ENCODE measurements at places on chromosomes 5 and 9.

DNA sequence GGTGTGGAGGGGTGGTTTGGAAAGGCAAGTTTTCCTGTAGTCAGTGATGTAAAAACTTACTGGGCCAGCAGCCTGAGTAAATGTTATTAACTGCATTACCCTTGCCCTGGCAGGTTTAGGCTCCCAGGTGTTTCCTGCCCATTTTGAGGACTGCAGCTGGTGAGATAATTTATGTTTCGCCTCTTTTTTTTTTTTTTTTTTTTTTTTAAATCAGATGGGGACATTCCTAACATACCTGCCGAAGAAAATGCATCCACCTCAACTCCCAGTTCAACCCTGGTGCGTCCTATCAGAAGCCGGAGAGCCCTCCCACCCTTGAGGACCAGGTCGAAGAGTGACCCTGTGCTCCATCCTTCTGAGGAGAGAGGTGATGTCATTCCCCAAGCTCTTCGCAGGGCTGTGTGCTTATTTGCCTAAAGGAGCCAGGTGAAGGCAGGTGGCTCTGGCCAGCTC, 60.6 kb downstream of the ENTREP1 start:
- no peak for DNase-seq

DNA sequence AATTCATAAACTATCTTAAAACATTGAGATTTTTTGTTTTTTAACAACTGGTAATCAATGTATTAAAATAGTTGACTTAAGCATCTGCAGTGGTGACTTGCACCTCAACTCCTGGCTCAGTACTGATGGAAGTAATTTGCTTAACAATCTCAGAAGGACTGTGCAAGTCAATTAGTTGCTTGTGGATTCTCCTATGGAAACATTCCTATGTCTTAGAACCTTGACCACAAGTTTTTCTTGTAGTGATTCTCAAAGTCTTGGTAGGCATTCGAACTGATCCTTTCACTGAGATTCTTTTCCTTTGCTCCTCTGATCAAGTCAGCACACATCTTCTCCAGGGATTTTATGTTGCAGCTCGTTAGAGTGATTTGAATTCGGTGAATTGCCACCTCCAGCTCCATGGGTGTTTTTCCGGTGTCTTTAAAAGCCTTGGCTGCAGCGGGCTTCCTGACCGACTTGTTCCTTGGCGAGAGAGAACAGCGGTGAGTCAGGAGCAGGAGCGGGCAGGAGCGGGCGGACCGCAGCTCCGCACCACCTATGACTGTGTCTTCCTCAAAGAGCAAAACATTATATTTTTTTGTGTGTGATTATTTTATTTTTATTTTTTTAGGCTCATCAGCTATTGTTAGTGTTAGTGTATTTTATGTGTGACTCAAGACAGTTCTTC, 21.1 kb downstream of the HMGXB3 start:
- no peak for DNase-seq

DNA sequence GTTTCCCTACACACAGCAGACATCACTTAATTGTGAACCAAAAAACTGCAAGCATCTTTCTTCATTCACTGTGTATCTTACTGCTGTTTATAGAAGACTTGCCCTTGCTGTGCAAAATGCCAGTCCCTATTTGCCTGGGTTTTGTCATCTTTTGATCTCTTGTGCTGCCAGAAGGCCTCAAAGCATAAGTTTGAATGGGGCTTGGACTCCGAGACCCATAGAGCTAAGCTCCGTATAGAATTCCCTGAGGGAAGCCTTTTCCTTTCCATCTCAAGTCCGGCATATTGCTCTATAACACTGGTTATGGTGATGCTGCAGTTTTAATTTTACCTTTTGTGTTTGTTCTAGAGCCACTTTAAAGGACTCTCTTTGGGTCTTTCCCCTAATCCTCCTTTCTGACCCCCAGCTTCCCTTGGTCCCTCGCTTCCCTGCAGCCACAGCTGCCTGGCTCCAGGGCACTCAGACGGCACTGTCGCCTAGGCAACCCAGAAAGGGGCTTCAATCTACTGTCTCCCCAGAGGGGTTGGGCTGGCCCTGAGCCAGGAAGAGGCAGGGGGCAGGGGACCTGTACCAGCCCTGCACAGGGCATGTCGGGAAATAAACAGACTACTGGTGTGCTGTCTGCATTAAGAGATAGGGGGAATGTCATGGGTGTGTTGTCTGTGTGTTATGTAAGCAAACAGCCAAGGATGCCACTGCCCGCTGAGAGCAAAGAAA, 73.4 kb upstream of the MELK start:
- no peak for DNase-seq

- DNase-seq = no peak
Observed at GRCh38 chr5:139644001-139644456, 4.1 kb upstream of the CXXC5 start.

DNA sequence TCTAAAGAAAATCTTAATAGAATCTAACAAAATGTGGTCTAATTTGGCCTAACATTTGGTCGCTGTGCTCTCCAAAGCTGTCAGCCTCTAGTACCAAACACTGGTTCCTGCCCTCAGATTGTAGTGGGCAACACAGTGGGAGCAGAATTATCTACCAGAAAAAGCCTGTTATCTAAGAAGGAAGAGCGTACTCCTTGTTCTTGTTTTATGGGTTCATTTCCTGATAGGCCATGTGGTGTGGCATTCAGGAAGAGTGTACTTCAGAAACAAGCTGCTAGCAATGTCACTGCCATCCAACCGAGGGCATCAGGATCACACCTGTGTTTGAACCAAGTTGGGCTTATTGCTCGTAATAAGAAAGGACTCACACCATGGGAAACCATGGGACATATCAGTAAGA, 487.9 kb upstream of the DAP start:
- DNase-seq = no peak

DNA sequence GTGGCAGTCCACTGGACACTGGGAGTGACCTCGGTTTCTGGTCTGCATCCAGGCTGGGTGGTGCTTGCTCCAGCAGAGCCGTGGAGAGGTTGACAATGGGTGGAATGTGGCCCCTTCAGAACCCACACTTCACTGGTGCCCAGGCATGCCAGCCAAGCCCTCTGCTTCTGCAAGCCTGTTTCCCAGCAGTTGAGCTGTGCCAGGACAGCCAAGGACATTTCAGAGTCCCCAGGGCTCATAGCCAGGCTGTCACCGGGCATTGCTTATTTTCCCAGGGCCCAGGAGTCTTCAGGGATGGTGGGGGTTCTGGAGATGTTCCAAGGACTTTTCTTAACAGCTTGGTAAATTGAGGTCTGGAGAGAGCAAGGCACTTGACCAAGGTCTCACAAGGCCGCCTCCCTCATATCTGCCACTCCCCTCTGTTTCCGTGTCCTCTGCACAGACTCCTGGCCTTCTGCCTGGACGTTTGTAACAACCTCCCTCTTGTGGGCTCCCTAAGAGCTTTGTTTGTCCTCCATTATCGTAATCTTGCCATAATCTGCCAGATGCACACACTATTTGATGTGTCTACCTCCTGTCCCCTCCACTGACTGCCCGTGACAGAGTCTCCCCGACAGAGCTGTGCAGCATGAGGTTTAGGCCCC, 3.8 kb upstream of the NDST1 start:
- DNase-seq = no peak

GRCh38 chr9:19938990-19939733, 150.3 kb upstream of the SLC24A2 start:
- no peak for DNase-seq

- DNase-seq = no peak
Observed at GRCh38 chr5:67875601-67876000, 340.0 kb upstream of the PIK3R1 start.

DNA sequence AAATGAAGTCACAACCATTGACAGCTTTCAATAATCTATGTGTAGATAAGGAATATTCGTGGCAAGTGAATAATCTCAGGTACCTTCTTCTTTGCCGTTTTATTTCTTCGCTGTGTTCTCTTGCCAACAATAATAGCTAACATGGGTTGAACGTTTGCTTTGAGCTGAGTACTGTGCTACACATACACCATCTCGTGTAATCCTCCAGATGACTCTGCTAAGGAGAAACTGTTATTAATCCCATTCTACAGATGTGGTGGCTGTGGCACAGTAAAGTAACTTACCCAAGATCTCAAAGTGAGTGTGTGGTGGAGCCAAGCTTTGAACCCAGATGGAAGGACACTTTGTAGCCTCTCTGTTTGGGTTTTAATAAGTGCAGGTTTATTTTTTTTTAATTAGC, 179.7 kb downstream of the C9orf152 start:
- DNase-seq = no peak

GRCh38 chr9:71797266-71797665, 29.0 kb upstream of the CEMIP2 start:
- DNase-seq = no peak

- DNase-seq = no peak
Observed at GRCh38 chr5:43034591-43034968, 5.5 kb downstream of the ANXA2R start.

- DNase-seq = no peak
Observed at GRCh38 chr5:150154618-150155128, 972 bp downstream of the PDGFRB start.

DNA sequence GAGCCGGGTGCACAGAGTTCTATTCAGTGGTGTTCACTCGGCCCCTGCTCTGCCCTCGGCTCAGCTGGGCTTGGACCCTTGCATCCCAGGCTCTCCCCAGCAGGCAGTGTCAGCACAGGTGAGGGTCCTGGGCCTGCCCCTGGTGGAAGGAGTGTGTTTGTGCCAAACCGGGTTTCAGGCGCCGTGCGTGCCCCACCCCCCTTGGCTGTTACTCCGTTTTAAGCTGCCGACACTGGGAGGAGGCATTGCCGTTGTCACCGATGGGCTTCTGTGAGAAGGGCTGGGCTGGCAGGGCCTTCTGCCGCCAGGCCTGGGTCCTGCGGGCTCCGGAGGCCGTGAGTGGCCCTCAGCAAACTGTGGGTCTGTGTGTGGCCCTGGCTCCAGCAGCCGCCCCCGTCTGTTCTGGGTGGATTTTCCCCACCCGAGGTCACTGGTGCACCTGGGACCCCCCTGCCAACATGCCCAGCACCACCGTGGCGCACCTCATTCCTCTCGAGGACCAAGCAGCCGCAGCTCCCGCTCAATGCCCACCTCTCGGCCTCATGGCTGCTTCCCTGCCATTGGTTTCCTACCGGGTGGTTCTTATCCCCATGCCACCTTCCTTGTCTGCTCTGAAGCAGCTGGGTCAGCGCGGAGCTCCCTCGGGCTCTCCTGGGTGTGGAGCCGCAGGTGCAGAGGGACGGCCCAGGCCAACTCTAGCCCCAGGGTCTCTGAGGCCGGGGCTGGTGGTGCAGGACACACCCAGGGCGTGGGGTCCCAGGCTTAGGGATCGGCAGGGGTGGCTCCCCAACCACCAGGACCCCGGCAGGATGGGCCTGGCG, 44.3 kb upstream of the EXOC3 start:
- DNase-seq = no peak

DNA sequence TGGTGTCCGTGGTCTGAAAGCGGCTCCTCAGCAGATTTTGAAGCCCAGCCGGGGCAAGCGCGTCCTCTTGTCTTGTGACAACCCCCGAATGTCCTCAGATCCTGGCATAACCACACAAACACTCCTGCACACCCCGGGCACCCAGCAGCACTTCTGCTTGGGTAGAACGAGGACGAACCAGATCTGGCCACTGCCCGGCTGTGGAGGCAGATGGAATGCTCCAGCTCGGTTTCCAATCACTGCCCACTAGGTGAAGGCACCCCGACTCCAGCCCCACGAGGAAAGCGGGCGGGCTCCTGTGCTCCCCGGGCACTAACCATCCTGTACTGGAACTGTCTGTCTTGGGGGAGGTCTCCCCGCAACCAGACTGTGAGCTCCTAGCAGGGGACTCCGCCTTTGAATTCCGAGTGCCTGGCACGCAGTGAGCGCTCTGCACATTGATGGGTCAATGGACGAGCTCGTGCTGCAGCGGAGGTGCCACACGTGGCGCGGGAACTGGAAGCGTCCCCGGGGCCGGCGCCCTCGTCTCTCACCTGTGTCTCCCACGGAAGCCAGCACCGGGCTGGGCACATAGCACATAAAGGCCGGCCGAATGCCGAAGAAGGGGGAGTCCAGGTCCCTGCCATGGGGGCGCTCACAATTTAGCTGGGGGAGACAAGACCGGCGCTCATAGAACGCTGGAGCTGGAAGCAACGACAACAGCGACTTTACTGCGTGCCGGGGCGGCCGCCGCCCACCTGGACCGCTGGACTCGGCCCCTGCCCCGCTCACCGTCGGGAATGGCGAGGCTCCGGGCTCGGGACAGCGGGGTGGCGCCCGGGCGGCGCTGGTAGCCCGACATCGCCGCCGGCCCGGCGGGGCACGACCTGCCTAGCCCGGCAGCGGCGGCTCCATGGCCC, 608 bp downstream of the ENTR1 start:
- DNase-seq = peak; percentile 22

GRCh38 chr5:60843386-60843935, 608 bp downstream of the ELOVL7 start:
- DNase-seq = no peak

GRCh38 chr5:167710444-167711073, 580.9 kb upstream of the WWC1 start:
- no peak for DNase-seq

DNA sequence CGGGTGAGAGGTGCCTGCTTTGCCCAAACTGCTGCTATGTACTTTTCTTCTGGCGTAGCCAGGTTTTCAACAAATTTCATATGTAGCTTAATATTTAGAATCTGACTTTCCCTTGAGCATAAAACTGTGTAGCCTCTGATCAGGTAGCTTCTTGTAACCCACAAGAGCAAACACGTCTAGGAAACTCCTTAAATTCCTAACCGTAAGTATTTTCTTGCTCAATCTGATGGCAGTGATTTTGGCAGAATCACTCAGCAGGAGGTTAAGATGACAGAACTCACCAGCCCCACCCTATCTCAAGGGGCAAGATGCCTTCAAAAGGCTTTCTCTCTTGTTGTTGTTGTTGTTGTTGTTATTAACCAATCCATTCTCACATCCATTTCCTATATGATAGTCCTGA, 20.8 kb downstream of the CKMT2 start:
- DNase-seq = no peak

GRCh38 chr5:65125591-65126541, 355.9 kb downstream of the ADAMTS6 start:
- no peak for DNase-seq

GRCh38 chr5:172383191-172383802, 71.0 kb downstream of the SH3PXD2B start:
- DNase-seq = no peak

- no peak for DNase-seq
Observed at GRCh38 chr5:73862796-73863195, 236.8 kb downstream of the ARHGEF28 start.

DNA sequence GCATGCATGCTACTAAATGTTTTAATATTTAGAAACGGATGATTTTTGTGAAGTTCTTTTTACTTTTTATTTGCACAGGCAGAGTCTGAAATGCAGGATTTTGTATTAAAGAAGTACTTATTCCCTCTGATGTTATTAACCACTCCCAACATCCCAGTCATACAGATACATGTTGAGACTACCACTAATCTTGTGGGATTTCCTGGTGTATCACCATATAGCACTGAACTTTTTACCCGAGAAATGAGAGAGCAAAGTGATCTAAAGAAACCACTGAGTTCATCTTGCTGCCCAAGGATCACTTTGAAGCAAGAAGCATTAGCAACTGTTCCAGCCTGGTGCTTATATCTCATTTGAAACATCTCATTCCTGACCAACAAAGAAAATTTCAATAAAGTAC, 443.8 kb downstream of the BNC2 start:
- DNase-seq = no peak

GRCh38 chr9:79610791-79611614, 39.2 kb downstream of the TLE4 start:
- DNase-seq = no peak
